ENCODE measurements at places on chromosomes 5 and 9. TPM values are rescaled to one million over a fixed set of nuclear protein-coding genes. Genes with fewer than 3 reads are reported as not detected.

DNA sequence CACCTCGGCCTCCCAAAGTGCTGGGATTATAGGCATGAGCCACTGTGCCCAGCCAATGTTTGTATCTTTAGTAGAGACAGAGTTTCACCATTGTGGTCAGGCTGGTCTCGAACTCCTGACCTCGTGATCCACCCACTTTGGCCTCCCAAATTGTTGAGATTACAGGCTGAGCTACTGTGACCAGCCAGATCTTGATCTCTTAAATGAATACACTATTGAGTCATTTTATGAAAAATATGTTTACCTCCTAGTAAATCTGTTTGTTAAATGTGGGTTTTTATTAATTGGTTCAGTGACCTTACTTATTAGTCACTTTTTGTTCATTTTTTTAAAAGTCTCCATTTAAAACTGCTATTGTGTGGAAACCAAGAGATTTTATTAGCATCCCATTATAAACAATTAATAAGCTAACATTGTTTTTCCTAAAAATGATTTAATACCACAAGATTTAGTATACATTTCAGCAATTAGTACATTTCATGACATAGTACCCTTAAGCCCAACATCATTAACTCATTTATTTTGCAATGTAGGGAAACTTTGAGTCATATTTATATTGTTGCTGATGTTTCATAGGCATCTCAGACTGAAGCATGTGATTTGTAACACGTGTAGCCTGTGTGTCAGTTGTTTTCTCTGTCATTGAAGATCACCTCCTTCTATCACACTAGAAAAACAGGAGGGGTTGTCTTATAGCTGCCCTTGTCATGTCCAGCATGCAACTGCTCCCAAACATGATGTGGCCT is 261.2 kb downstream of the TAF11L14 start:
- DNase-seq = no peak

GRCh38 chr5:65121880-65122436 is 353.2 kb downstream of the CWC27 start:
- no peak for DNase-seq

The PAM gene
- total RNA-seq = 179 TPM

GRCh38 chr5:26031481-26031880 is 1006.9 kb downstream of the CDH9 start:
- DNase-seq = no peak

GRCh38 chr5:14733661-14734060 is 69.1 kb downstream of the OTULIN start:
- DNase-seq = no peak

DNA sequence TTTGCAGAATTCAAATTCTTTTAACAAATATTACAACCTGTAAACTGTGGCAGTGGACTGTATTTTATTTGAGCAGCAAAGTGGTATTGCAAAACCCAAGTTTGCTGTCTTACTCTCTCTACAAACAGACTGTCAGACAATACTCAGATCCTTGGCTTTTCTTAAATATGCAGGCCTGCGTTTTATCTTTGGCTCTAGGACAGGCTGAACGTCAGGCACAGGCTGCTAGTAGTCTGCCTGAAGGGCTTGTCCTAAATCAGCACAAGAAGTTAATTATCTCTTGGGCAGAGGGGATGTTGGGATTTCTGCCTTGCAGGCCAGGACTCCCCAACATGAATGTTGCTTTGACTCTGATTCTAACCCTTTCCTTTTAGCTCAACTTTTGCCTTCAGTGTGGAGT is 147.5 kb downstream of the SLIT3 start:
- DNase-seq = peak; percentile 77

The SPATA31D4 gene
- not detected for total RNA-seq

The PKD2L2 gene
- 1.9 TPM for total RNA-seq
